Effector CD4-positive, alpha-beta T cell (primary cell): ENCODE measurements at places on chromosomes 5 and 9.

DNA sequence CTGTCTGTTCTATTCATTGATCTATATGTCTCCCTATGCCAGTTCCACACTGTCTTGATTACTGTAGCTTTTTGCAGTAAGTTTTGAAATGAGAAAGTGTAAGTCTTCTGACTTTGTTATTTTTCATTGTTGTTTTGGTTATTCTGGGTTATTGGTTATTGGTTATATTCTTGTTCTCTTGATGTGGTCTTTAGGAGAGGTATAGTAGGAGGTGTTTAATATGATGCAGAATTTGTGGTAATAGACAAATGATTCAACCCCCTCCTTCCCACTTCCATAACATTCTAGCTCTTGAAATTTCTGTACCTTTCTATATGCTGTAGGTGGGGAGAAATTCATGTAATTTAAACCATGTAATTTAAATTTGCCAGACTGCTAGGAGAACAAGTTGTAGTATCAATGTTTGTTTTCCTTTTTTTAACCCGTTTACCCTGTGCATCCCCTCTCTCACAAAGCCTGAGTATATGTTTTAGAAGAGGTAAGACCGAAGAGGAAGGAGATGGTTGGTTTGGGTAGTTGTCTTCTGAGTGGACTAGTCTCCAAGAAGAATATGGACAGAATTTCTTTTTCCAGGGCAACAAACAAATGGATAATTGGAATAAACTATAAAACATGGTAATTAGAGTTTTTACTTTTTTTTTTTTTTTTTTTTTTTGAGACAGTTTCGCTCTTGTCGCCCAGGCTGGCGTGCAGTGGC is 19.2 kb downstream of the ANKHD1 start:
- no peak for DNase-seq

DNA sequence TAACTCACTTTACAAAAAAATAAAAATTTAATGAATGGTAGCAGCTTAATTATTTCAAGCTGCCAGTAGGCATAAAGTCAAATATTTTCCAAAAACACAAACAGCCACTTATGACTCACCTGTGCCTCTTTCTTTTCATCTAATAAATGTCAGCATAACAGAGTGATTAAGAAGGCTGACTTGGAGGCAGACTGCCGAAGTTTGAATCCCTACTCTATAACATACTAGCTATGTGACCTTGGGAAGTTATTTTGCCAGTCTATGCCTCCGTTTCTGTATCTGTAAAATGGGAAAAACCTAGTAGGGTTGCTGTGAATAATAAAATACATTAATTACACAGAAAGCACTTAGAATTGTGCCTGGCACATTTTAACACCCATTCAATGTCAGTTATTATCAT is 33.8 kb downstream of the FANCC start:
- DNase-seq = no peak

GRCh38 chr9:114411452-114411851 is 23.7 kb upstream of the AKNA start:
- DNase-seq = no peak

DNA sequence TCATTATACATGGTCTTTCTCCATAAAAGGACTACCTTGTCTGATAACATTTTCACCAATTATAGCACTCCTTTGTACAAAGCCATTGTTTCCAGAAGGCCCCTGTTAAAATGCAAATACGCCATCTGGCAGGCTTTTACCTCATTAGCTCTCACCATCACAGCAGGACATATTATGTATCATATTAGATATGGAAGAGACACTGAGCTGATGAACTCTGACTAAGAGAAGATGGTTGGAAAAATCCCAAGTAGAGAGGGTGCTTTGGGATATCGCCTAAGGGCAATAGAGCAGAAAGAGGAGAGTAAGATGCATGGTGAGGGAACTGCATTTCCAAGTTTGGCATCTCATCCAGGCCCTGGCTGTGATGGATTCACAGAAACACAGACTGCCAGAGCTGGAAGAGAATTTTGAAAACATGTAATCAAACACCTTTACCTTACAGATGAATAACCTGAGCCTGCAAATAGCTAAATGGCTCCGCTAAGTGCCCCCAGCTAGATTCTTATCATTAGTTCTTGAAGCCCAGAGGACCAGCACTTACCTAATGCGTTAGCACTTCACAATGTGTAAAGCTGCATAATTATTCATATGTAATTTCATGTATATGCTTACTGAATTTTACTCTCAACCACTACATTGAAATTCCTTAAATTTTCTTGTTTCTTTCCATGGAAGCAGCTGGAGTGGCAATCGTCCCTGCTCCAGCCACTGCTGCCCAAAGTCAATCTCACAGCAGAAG is 393.6 kb upstream of the IZUMO3 start:
- DNase-seq = no peak

GRCh38 chr5:133499895-133500294 is 112.4 kb downstream of the FSTL4 start:
- DNase-seq = no peak

DNA sequence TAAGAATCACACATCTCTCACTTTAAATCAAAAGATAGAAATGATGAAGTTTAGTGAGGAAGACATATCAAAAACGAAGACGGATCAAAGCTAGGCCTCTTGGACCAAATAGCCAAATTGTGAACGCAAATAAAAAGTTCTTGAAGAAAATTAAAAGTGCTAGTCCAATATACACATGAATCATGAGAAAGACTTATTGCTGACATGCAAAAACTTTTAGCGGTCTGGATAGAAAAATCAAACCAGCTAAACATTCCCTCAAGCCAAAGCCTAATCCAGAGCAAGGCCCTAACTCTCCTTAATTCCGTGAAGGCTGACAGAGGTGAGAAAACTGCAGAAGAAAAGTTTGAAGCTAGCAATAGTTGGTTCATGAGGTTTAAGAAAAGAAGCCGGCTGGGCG is 164.4 kb upstream of the PANK3 start:
- no peak for DNase-seq

DNA sequence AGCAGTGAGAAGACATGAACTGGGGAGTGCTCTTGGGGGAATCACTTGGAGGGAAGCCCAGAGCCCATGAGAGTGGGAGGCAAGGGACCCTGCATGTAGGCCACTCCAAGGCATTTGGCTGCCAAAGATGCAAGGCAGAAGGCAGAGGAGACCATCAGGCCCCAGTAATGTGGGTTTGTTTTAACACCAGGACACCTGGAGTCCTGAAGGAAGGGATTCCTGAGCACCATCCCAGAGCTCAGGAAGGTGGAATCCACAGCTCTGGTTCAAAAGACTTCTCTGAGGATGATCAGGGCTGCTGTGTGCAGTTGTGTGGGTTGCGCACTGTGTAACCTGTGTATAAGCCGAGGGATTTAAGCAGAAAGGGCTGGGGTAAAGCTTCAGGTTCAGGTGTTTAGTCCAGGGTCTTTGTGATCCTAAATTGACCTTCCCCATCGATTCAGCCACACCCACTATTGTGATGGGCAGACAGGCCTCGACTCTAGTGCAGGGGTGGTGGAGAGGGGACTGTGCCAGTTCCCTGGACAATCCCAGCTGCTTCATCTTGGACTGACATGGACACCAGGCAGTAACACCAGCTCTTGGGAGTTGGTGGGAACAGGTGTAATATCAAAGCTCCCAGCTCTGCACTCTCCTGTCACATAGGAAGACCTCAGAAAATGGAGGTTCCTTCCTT is 11.0 kb downstream of the B4GALT7 start:
- no peak for DNase-seq

GRCh38 chr5:65734921-65735320 is 12.9 kb downstream of the NLN start:
- no peak for DNase-seq

DNA sequence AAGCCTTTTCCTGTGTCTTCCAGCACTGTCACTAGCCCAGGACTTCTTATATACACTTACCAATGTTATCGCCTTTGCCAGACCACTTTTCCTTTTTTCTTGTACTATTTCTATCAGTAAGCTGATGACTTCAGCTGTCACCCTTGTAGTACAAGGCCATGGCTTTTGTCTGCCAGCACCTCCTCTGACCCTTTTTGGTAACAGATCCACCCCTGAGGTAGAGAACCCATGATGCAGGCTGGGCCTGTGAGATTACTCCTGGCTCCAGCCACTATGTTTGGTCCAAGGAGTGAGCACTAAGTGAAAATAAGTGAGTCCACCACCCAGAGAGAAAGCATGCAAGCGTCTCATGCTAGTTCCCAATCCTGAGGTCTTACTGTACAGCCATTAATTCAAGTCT is 406.7 kb downstream of the MLLT3 start:
- DNase-seq = no peak

DNA sequence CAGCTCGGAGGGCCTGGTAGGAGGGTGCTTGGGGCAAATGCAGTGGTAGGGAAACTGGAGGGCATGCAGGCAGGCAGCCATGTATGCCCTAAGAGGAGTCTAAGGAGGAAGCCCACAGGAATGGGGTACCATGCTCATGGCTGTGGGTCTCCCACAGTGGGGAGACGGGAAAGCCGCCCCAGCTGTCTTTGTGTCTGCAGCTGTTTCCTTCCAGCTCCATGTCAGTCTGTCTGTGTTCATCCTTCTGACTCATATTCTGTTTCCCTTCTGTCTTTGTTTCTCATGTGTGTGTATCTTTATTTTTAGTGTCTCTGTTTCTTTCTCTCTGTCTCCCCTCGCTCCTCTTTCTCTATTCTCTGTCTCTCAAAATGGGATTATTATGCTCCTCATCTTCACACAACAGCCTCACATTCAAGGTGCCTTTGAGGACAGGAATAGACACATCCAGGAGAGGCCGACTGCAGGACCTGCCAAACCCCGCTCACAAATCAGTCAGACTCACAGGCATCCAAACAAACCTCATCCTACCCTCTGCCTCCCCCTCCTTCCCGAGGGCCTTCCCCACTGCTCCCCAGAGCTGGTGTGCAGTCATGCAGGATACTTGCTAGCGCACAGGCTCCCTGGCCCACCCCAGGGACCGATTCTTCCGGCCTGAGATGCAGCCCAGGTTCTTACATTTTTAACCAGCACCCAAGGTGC is 68.4 kb upstream of the RARS1 start:
- no peak for DNase-seq

- DNase-seq = no peak
Observed at GRCh38 chr5:133524666-133525065, 87.7 kb downstream of the FSTL4 start.
